ENCODE measurements at places on chromosomes 5 and 9. TPM values are rescaled to one million over a fixed set of nuclear protein-coding genes. Genes with fewer than 3 reads are reported as not detected.

The PCDHB11 gene
- 9.9 TPM for total RNA-seq

The ZFR gene
- total RNA-seq = 78.4 TPM

The ANKRD18B gene
- total RNA-seq = 1.2 TPM

The GHR gene
- total RNA-seq = 31.0 TPM

The SEMA5A gene
- 109 TPM for total RNA-seq

The PCDHGA4 gene
- 10.6 TPM for total RNA-seq

The FOXD1 gene
- total RNA-seq = 99.3 TPM

The GPR150 gene
- total RNA-seq = 0.49 TPM

The LIX1 gene
- not detected for total RNA-seq

The RFX3 gene
- 24.7 TPM for total RNA-seq

The RNF208 gene
- total RNA-seq = 10.6 TPM

The TMEM252 gene
- total RNA-seq = not detected

The TARS1 gene
- total RNA-seq = 74.4 TPM

The GFI1B gene
- total RNA-seq = not detected

The ACOT12 gene
- total RNA-seq = not detected

The GNPDA1 gene
- total RNA-seq = 23.9 TPM

The FOXD4L5 gene
- total RNA-seq = 0.27 TPM

The TAF1L gene
- total RNA-seq = not detected

The PRLR gene
- 1.9 TPM for total RNA-seq

The UGT3A2 gene
- total RNA-seq = not detected

The GCNT4 gene
- total RNA-seq = 1.4 TPM

The CNTNAP3 gene
- total RNA-seq = 10.5 TPM

The NME5 gene
- 3.7 TPM for total RNA-seq

The PHYHD1 gene
- 38.7 TPM for total RNA-seq

The ARID3C gene
- 1.2 TPM for total RNA-seq

The CCDC69 gene
- 45.8 TPM for total RNA-seq

The PLPPR1 gene
- total RNA-seq = 4.3 TPM

The LECT2 gene
- not detected for total RNA-seq

The PCDHA1 gene
- not detected for total RNA-seq

The ZFP2 gene
- total RNA-seq = 4.8 TPM

The TEX48 gene
- total RNA-seq = not detected

The PRRC2B gene
- total RNA-seq = 252 TPM

The IFNA21 gene
- not detected for total RNA-seq

The INSL6 gene
- total RNA-seq = not detected

The TBC1D2 gene
- 16.3 TPM for total RNA-seq

The PPP3R2 gene
- not detected for total RNA-seq

The FLT4 gene
- total RNA-seq = 11.7 TPM

The TAS2R1 gene
- not detected for total RNA-seq

The MUSK gene
- 0.62 TPM for total RNA-seq

The NUTM2F gene
- total RNA-seq = not detected

The SPINK13 gene
- total RNA-seq = not detected

The SLC22A5 gene
- total RNA-seq = 16.0 TPM

The MAST4 gene
- total RNA-seq = 47.9 TPM

The MEIKIN gene
- not detected for total RNA-seq

The PKD2L2 gene
- not detected for total RNA-seq

The NEURL1B gene
- total RNA-seq = 53.7 TPM

The SLC6A7 gene
- not detected for total RNA-seq

The PCDHB9 gene
- total RNA-seq = 3.7 TPM

The SV2C gene
- total RNA-seq = 4.9 TPM

The CNTNAP3B gene
- total RNA-seq = 20.4 TPM

The RANBP3L gene
- total RNA-seq = 0.40 TPM

The SOX30 gene
- total RNA-seq = 0.13 TPM

The P4HA2 gene
- total RNA-seq = 26.9 TPM

The IRF1 gene
- total RNA-seq = 52.2 TPM

The PCDHGB1 gene
- 7.8 TPM for total RNA-seq

Measured in sciatic nerve (tissue), 2 donors.